ENCODE measurements at places on chromosomes 13 and 19.
A peak's percentile ranks its signal among the peaks of the same experiment; 100 is the strongest.

DNA sequence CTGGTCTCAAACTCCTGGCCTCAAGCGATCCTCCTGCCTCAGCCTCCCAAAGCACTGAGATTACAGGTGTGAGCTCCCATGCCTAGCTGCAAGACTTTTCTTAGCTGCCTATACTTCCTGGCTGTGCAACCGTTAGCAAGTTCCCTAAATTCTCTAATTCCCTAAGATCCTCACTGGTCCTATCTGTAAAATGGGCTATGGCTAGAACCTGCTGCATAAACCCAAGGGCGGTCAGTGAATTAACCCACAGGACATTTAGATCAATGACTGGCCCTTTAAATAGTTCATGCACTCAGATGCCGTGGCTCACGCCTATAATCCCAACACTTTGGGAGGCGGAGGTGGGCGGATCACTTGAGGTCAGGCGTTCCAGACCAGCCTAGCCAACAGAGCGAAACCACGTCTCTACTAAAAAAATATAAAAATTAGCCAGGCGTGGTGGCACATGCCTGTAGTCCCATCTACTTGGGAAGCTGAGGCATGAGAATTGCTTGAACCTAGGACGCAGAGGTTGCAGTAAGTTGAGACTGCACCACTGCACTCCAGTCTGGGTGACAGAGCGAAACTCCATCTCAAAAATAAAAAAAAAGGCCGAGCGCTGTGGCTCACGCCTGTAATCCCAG, 4.1 kb upstream of the C19orf53 start:
- no peak for DNase-seq

- peak; percentile 94 for DNase-seq
Measured at GRCh38 chr13:102402290-102402689, 442 bp upstream of the FGF14 start.

- no peak for DNase-seq
Measured at GRCh38 chr19:47125669-47125938, 5.0 kb upstream of the SAE1 start.

- no peak for DNase-seq
Measured at GRCh38 chr13:28510542-28510941, 15.6 kb upstream of the FLT1 start.

GRCh38 chr19:6590827-6591319, at the start of gene CD70:
Gene CD70, minus strand, starts transcription at chr19:6591150. Its CDS starts 148 bp downstream, at chr19:6591002.
- DNase-seq = no peak

DNA sequence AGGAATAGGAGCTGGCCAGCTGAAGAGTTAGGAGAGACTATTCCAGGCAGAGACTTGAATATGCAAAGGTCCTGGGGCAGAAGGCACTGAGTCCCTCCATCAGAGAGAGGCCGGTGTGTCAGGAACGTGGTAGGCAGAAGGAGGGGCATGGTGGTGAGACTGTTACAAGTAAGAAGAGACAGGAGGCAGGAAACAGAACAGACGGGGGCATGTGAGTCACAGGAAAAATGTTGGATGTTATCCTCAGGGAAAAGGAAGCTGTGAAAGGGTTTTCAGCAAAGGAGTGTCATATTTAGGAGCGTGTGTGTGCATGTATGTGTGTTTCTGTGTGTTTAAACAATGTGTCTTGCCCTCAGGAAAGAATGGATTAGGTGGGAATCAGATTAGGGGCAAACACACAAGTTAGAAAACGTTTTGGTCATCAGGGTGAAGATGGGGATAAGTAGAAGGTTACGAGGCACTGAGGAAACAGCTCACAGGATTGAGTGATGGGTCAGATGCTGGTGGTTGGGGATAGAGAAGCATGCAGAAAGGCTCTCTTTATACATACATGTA, 1.1 kb downstream of the EDDM13 start:
- no peak for DNase-seq

DNA sequence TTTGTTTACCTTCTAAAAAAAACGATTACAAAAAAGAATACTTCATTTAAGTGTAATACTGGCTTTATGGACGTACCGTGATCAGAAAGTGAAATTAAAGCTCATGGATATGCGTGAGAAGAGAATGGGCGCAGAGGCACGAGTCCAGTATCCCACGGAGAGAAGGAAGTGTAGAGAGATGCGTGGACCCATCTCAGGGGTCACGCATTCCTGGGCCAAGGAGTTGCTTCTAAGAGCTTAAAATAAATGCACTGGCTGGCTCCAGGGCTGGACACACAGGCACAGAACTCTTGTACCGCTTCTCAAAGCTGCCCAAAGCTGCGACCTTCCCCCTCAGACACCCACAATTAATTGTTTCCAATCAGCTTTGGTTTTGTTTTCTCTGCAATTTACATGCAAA, 8.7 kb upstream of the SPC24 start:
- no peak for DNase-seq

- DNase-seq = no peak
Measured at GRCh38 chr19:10420444-10421239, at the start of gene PDE4A. Gene PDE4A, plus strand, starts transcription at chr19:10420538. Its CDS starts 227 bp downstream, at chr19:10420765.
